ENCODE measurements at places on chromosomes 2 and 18. TPM values are rescaled to one million over a fixed set of nuclear protein-coding genes. Genes with fewer than 3 reads are reported as not detected.

- DNase-seq, result no peak
Observed at GRCh38 chr2:191113761-191114160, 37.0 kb downstream of the STAT4 start.

DNA sequence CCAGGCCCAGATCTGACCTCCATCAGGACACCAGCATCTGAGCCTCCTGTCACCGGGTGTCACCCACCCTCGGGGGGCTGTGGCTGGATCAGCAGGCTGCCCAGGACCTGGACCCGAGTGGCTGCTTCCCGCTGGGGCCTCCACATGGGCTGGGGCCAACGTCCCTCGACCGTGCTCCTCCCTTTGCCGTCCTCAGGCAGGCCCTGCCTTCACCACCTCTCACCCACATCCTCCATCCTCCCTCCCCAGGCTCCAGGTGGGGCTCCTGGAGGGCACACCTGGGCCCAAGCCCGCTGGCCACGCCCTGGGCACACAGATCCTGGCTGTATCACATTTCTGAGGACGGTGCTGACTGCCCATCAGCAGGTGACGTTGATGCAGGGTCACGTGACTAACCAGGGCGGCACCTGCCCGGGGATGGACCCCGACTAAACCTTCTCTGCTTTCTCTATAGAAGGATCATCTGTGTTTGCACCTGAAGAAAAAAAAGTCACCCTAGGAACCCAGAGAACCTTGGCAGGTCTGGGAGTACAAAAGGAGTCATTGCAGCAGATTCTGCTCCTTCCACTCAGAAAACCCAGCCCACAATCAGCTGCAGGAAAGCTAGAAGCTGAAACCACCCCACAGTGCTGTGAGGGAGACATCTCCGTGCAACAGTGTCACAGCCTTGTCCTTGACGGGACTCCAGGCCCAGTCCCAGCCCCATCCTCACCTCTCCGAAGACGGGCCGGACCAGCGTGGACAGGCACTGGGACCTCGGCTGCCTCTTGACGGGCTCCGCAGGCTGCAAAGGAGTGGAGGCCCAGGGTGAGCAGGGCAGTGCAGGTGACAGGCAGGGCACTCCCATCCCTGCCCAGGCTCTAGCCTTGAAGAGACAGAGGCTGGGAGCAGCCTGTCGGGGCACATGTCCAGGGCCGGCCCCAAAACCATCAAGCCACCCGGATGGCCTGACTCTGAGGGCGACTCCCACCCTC is 11.2 kb downstream of the STK25 start:
- no peak for DNase-seq

GRCh38 chr2:190460487-190460886 is 52.3 kb downstream of the MFSD6 start:
- no peak for DNase-seq

DNA sequence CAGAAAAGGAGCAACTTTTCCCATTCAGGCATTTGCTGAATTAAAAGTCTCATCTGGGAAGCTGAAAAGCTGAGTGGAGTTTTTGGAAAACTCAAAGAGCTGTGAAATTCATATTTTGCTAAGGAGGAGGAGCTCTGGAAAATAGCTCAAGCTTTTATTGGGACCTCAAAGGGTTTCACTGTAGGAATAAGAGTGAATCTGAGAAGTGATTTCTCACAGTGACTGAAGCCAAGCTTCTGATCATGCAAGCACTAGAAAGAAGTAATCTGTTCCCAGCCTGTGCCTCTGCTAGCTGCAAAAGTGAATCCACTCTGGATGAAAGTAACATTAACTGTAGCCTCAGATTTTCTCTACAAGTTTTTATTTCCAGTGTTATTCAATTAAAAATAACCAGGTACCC is 283.3 kb downstream of the PTPRM start:
- no peak for DNase-seq

GRB14 gene
- not detected for total RNA-seq

KRCC1 gene
- total RNA-seq, result 10.8 TPM
